Right lung (tissue), 10 donors: ENCODE measurements at places on chromosomes 3 and 15.

DNA sequence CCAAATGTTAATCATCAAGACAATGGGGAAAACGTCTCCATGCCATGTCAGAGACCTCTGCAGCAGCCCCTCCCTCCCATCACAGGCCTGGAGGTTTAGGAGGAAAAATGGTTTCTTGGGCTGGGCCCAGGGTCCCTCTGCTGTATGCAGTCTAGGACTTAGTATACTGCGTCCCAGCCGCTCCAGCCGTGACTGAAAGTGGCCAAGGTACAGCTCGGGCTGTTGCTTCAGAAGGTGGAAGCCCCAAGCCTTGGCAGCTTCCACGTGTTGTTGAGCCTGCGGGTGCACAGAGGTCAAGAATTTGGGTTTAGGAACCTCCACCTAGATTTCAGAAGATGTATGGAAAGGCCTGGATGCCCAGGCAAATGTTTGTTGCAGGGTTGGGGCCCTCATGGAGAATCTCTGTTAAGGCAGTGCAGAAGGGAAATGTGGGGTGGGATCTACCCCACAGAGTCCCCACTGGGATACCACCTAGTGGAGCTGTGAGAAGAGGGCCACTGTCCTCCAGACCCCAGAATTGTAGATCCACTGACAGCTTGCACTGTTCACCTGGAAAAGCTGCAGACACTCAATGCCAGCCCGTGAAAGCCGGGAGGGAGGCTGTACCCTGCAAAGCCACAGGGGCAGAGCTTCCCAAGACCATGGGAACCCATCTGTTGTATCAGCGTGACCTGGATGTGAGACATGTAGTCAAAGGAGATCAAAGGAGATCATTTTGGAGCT, 25.0 kb downstream of the NECTIN3 start:
- DNase-seq: no peak

- DNase-seq: no peak
Measured at GRCh38 chr15:99438224-99438585, 127.6 kb upstream of the MEF2A start.

- DNase-seq: no peak
Measured at GRCh38 chr3:171860830-171861535, 17.8 kb downstream of the TMEM212 start.

GRCh38 chr15:58179741-58180381, 41.7 kb downstream of the AQP9 start:
- no peak for DNase-seq

DNA sequence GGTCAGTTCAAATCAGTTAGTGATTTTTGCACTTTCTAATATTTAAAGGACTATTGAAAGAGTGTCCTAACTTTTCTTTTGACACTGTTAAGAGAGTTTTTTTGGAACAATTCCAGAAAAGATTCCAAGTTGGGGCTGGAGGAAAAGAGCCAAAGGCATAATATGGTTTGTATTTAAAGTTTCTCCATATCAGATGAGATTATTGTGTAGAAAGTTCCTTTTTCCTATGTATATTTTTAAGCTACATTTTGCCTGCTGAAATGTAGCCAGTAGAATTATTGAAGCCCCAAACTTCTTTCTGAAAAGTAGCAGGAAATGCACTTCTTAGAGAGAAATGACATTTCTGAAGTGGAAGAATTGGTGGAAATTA, 136.5 kb upstream of the TSC22D2 start:
- DNase-seq: no peak

GRCh38 chr15:55277116-55277564, 12.5 kb downstream of the RAB27A start:
- no peak for DNase-seq

GRCh38 chr3:24273491-24273890, 221.2 kb downstream of the THRB start:
- no peak for DNase-seq

DNA sequence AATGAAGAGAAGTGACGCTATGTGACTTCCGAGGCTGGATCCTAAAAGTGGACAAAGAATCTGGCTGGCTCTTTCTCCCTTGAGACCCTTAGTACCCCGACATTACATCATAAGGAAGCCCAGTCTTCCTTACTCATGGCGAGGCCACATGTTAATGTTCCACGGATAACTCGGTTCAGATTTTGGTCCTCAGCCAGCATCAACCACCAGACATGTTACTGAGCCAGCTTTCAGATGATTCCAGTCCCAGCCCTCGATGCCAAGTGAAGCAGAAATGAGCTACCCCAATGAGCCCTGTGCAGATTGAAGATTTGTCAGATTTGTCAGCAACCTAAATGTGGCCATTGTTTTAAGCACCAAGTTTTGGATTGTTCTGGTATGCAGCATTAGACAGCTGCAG, 46.6 kb downstream of the SLCO2A1 start:
- DNase-seq: no peak

GRCh38 chr3:128524374-128525299, 31.6 kb upstream of the GATA2 start:
- DNase-seq: no peak

DNA sequence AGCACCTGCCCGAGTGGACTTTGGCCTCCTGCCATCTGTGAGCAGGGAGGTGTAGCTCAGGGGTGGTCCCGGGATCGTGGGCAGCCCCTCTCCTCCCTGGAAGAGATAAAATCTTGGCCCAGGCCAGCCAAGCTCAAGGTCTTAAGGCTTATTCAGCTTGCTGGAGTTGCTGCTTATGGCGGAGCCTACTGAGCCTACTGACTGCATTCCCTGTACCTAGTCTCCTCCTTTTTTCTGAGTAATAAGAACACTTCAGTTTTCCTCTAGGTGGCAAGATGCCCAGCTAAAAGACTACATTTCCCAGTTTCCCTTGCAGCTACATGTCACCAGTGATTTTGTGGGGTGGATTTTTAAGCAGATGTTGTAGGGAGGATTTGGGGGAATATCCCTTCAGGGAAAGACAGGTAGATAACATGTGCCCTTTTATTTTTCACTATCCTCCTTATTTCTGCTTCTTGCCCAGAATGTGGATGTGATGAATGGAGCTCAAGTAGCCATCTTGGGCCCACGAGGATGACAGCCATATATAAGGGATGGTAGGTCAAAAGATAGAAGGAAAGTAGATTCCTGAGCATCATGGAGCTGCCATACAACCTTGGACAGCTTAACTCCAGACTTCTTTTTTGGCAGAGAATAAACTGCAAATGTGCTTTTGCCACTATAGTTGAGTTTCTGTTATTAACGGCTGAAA, 41.4 kb upstream of the INSYN1 start:
- no peak for DNase-seq

- DNase-seq: no peak
Measured at GRCh38 chr15:35775471-35775870, 229.5 kb upstream of the DPH6 start.

- no peak for DNase-seq
Measured at GRCh38 chr15:62020576-62021160, 39.6 kb downstream of the VPS13C start.

DNA sequence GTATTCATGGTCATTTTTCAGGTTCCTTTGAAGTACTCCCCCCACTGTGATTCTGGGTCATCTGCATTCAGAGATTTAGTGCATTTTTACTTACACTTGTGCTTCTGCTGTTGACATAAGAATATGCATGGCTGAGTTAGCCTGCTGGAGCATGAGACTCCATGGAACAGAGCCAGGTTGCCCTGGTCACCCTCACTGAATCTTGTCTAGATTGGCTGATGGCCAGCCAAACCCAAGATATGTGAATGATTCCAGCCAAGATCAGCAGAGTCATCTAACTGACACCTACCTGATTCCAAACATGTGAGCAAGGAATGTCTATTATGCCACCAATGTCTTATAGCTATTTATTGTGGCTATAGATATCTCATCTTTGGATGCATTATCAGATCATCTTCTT, 25.1 kb downstream of the DTWD1 start:
- DNase-seq: no peak

DNA sequence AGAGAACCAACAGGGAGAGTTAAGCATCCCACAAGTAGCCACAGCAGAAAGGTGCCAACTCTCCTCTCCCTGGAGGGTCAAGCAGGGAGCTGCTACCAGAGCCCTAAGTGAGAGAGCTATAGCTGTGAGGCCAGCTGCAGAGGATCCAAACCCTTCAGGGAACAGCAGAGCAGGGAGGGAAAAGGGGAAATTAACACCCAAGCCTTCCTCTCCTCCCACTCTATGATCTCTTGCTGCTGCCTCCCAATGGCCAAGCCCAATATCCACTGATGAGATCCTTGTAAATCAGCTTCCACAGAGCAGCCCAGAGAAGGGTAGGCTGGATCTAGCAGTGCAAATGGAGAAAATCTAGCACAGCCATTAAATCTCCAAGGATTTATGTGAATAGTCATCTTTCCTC, 68.2 kb upstream of the THBS1 start:
- no peak for DNase-seq

GRCh38 chr3:50274371-50275104, 4.3 kb upstream of the LSMEM2 start:
- DNase-seq: no peak

DNA sequence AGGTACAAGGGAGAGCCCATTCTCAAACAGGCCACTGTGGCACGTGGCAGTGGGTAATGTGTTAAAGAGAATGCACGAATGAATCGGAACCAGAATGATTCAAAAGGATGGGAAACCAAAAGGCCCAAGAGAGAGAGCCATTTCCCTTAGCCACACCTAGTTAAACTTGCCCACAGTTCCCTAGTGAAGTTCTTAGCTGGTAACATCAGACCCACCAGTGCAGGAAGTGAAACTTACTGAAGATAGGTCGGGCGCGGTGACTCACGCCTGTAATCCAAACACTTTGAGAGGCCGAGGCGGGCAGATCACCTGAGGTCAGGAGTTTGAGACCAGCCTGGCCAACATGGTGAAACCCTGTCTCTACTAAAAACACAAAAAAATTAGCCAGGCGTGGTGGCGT, 97.1 kb downstream of the MEX3B start:
- no peak for DNase-seq
